Keratinocyte (primary cell): ENCODE measurements at places on chromosomes 11 and 22. TPM values are rescaled to one million over a fixed set of nuclear protein-coding genes. Genes with fewer than 3 reads are reported as not detected.

- no peak for DNase-seq
- no peaks in the 10 kb centered on the region for H3K4me1 ChIP-seq
- no peaks in the 10 kb centered on the region for H3K36me3 ChIP-seq
Observed at GRCh38 chr11:68707527-68707926, 23.2 kb downstream of the GAL start.

GRCh38 chr22:47091921-47092700 is 329.7 kb downstream of the TBC1D22A start:
- no peak overlapping the region for H3K4me3 ChIP-seq
- H3K27me3 ChIP-seq, result no peaks in the 10 kb centered on the region
- peaks cover 4% of the 10 kb centered on the region for H3K4me1 ChIP-seq
- no peak overlapping the region for H3K27ac ChIP-seq

GRCh38 chr11:27174672-27175210 is 134.1 kb downstream of the BBOX1 start:
- no peaks in the 10 kb centered on the region for H3K27me3 ChIP-seq
- peak overlapping the region; percentile 52 for H3K27ac ChIP-seq
- peaks cover 35% of the 10 kb centered on the region for H3K4me1 ChIP-seq

DNA sequence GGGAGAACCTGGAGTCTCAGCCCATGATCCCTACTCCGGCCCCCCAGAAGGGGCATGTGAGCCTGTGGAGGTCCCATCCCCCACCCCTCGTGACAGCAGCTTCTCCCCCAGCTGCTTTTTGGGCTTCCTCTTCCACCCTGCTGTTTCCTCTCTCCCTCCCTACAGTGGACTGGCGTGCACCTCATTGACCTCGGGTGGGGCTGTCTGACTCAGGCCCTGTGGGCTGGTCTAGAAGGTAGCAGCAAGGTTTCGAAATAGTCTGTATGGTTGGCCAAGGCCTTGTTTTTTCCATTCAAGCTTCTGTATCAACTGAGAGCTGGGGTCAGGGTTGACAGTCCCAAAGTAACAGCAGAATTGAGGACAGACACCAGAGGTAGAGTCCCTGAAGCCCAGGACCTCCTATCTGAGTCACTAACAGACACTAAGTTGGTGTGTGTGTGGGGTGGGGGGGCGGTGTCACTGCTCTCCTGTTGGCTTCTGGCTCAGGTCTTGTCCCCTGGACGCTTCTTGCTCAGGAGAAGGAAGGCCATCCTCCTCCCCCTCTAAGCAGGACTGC is 7.7 kb downstream of the SLC37A2 start:
- H3K27me3 ChIP-seq, result no peaks in the 10 kb centered on the region
- peak; percentile 45 for DNase-seq
- peak overlapping the region; percentile 62 for H3K27ac ChIP-seq

- H3K27me3 ChIP-seq, result no peaks in the 10 kb centered on the region
- peaks cover 6% of the 10 kb centered on the region for H3K4me1 ChIP-seq
- no peak overlapping the region for H3K27ac ChIP-seq
Observed at GRCh38 chr11:67998150-67999045, 5.5 kb downstream of the UNC93B1 start.

DNA sequence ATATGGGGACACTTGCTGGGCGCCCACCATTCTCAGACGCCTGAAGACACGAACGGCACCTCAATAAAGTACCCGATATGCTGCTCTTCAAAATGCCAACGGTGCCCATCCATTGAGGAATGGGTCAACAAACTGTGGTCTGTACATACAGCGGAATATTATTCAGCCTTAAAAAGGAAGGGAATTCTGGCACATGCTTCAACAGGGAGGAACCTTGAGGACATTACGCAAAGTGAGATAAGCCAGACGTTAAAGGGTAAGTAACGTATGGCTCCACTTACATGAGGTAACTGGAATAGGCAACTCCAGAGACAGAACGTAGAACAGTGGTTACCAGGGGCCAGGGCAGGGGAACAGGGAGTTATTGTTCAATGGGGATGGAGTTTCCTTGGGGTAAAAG is 28.0 kb downstream of the PRDM10 start:
- H3K4me3 ChIP-seq, result no peak overlapping the region
- H3K27ac ChIP-seq, result no peak overlapping the region
- no peaks in the 10 kb centered on the region for H3K4me1 ChIP-seq
- DNase-seq, result no peak
- H3K36me3 ChIP-seq, result no peaks in the 10 kb centered on the region
- H3K27me3 ChIP-seq, result no peaks in the 10 kb centered on the region

SLC43A3 gene
- polyA plus RNA-seq, result 14.1 to 83.9 TPM (median 48.1 TPM) in 3 replicates

SPA17 gene
- 10.0 to 19.5 TPM (median 16.8 TPM) in 3 replicates for polyA plus RNA-seq
